Colonic mucosa (tissue), 4 donors: ENCODE measurements at places on chromosomes 4 and X.

DNA sequence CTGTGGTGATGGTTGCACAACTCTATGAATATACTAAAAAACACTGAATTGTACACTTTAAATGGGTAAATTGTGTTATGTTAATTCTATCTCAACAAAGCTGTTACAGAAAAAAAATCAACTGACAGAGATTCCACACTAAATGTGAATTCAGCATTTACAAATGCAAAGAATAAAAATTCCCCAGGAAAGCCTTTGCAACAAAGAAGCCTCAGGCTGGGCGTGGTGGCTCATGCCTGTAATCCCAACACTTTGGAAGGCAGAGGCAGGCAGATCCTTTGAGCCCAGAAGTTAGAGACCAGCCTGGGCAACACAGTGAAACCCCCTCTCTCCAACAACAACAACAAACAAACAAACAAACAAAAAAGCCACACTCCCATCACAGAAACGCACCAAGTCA, 8.9 kb downstream of the BCLAF3 start:
- no peaks in the 10 kb centered on the region for H3K36me3 ChIP-seq
- no peak overlapping the region for H3K4me3 ChIP-seq
- H3K27me3 ChIP-seq: no peaks in the 10 kb centered on the region
- no peak overlapping the region for H3K27ac ChIP-seq

DNA sequence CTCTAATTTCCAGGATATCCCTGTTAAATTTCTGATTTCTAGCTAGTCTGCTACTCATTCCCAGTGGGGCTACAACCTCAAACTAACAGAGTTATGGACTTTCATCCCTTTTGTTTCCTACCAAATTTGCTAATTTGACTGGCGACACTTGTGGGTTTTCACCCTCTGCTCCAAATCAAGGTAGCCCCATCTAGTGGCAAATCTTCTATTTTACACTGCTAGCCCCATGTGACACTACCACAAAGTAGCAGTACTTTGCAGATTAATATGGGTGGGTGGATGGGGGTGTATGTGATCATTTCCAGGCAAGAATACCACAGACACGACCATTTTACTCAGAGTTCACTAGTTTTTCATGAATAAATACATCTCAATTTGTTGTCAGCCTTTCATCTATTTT, 150.3 kb downstream of the MSL3 start:
- no peak for DNase-seq
- no peaks in the 10 kb centered on the region for H3K36me3 ChIP-seq
- no peaks in the 10 kb centered on the region for H3K27me3 ChIP-seq
- no peak overlapping the region for H3K27ac ChIP-seq
- H3K4me1 ChIP-seq: no peaks in the 10 kb centered on the region

DNA sequence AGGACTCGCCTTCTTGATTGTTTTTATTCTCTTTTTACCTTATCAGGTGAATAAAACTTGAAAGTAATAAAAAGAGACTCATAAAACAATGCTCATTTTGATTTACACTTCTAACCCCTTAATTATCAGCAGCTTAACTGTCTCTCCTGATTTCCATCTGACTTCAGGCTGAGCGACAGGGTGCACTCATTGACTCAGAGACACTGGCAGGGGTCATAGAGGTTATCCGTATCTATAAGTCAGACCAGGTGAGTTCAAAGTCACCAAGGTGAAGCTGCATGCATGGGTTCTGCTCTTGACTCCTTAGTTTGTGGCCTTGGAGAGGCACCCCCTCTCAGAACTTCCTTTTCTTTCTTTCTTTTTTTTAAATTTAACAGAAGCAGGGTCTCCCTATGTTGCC, 116.4 kb upstream of the SLC34A2 start:
- H3K27me3 ChIP-seq: no peaks in the 10 kb centered on the region
- no peak overlapping the region for H3K4me3 ChIP-seq
- H3K4me1 ChIP-seq: no peaks in the 10 kb centered on the region
- no peak for DNase-seq
- no peaks in the 10 kb centered on the region for H3K36me3 ChIP-seq
- no peak overlapping the region for H3K27ac ChIP-seq

DNA sequence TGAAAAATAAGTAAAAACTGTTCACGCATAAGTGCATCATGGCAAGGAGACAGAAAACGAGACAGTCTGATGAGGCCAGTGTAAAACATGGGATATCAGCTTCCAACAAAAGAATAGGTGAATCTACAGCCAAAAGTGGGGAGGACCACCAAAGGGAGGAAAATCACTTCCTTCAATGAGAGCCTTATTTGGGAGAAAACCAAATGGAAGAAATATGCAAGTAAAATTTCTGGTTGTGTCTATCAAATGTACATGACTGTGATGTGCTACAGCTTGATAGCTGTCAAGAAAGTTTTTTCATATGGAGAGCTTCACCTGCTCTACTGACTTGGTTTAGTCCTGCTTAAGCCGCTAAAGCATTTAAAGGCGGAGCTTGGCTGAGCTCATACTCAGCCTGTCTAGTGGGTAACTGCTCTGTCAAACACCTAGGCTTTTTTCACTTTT, 66.2 kb downstream of the MAGEA1 start:
- H3K4me1 ChIP-seq: no peaks in the 10 kb centered on the region
- no peak overlapping the region for H3K27ac ChIP-seq
- H3K27me3 ChIP-seq: peaks cover 2% of the 10 kb centered on the region
- no peak overlapping the region for H3K4me3 ChIP-seq
- no peaks in the 10 kb centered on the region for H3K36me3 ChIP-seq

GRCh38 chr4:91909963-91910362, 393.8 kb upstream of the GRID2 start:
- H3K36me3 ChIP-seq: no peaks in the 10 kb centered on the region
- no peaks in the 10 kb centered on the region for H3K27me3 ChIP-seq
- H3K4me3 ChIP-seq: no peak overlapping the region
- no peak for DNase-seq
- H3K27ac ChIP-seq: no peak overlapping the region

- H3K4me3 ChIP-seq: no peak overlapping the region
- no peaks in the 10 kb centered on the region for H3K36me3 ChIP-seq
- H3K4me1 ChIP-seq: no peaks in the 10 kb centered on the region
- no peaks in the 10 kb centered on the region for H3K27me3 ChIP-seq
- no peak for DNase-seq
These were observed 489.8 kb downstream of the PABPC4L start for GRCh38 chr4:133711817-133712216.

DNA sequence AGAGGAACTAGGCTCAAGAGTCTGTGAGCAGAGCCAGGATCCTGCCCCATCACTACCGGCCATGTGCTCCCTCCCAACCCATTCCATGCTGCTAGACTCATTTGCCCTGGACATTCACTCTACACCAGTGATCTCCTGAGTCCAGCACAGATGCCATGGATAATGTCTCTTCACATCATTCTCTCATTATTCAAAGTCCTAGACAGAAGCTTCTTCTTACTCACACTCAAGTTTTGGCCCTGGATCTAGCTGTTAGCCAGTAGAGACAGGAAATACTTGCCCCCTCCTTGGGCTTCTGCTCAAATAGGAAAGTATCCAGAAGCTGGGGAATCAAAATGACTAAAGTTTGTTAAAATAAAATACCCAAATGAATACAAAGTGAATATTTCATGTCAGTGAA, 266.8 kb upstream of the LDB2 start:
- H3K27ac ChIP-seq: no peak overlapping the region
- no peak overlapping the region for H3K4me3 ChIP-seq

- H3K27me3 ChIP-seq: no peaks in the 10 kb centered on the region
- H3K4me1 ChIP-seq: no peaks in the 10 kb centered on the region
These were observed 152.1 kb upstream of the VCX start for GRCh38 chrX:7690842-7691241.
